ENCODE measurements at places on chromosomes 2 and 18.

DNA sequence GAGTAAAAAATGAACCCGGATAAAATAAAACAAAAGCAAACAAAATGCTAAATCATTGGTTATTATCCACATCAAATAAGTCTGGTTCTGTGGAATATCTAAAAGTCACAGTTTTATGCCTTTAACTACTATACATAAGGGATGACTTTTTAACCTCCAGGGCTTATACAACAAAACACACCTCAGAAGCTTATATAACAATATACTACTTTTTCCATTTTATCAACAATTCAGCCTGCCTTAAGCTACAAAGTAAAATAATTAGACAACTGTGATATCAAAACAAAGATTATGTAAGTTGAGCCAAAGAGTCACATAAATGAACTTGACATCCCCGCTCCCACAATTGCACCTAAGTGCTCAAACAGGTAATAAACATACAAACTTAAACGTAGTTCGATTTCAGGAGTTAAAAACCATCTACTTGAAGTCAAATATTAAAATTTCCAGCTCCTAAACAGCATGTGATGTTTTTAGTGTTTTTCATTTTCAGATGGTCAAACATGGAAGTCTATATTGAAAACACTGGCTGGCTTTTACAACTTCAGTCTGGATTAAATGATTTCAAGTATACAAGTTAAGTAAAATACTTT lies 54.7 kb downstream of the ATIC start:
- no peak for DNase-seq

- DNase-seq = no peak
These were observed 75.2 kb downstream of the TMEFF2 start for GRCh38 chr2:192119536-192119935.

- DNase-seq = no peak
These were observed 16.5 kb upstream of the CNNM3 start for GRCh38 chr2:96799623-96799935.

DNA sequence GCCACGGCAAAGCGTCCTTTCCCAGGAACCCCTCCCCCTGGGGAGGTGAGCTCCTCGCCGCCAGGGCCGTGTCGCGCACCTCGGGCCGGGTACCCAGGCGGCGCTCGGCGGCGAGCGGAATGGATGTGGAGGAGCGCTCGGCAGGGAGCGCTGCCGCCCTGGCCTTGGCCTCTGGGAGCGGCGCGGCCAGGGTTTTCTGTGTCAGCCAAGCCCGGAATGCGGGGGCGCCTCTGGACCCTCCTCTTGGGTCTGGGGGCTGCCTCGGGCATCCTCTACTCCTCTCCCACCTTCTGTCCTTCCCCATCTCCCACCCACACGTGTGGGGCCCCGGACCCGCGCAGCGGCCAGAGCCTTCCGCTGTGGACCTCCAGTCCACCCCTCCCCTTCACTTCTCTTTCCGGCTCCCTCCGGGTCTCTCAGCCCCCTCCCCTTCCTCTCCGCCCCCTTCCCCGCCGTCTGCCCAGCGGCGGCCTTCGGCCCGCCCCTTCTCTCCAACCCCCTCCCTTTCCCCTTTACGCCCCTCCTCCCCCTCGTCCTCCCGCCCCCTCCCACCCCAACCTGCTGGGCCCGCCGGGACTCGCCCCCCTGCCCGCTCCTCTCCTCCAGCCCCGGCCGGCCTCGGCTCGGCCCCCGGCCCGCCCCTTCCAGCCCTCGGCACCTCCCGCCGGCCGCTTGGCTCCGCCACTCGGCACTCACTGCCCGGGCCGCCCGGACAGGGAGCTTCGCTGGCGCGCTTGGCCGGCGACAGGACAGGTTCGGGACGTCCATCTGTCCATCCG lies at the start of gene MERTK:
TSS of gene MERTK (plus strand) at position 684 of the 779 bp plus-strand sequence. CDS start 129 bp downstream, outside the sequence.
- peak; percentile 19 for DNase-seq

DNA sequence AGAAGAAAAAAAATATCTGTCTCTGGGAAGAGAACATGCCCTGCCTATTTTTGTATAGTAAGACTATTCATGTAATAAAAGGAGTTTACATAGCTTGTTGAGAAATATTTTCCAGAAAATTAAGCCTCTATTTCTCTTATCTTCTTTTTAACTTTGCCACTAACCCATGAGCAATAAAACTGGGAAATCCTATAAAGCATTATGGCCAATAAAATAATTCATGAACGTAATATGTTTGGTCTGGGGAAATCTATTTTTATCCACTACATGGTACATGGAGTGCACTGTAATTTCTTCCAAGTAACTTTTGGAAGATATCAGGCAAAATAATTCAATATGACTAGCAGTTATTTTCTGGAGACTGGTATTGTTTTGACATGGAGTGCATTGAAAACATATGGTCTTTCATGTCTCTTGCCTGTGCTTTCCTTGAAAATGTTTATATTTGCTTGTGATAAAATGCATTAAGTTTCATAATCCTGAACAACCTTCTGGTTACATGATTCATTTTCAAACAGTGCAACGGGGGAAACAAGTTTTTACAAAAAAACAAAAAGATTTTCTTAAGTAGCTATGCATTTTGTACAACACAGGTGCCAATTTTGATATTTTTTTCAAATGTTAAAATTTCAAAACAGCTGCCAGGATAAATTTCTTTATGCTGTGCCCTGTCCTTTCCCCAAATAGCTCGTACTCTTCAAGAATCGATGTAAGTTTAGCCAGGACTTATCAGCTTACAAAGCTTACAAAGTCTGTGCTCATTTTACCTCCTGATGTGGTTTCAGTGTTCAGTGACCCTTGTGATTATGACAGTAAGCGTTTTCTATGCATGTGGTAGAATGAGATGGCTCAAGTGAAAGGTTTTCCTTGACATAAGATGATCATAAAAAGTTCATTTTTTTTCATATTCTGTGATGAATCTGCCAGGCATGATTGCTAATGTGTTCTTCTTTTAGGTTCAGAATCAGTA lies 194.5 kb downstream of the UBE2E3 start:
- no peak for DNase-seq

GRCh38 chr18:56189615-56190014 lies 448.8 kb downstream of the TXNL1 start:
- no peak for DNase-seq
